Kidney (tissue), 22 donors: ENCODE measurements at places on chromosomes 5 and 9. TPM values are rescaled to one million over a fixed set of nuclear protein-coding genes. Genes with fewer than 3 reads are reported as not detected.

ANKRD18A gene
- 2.4 TPM for polyA plus RNA-seq

DNA sequence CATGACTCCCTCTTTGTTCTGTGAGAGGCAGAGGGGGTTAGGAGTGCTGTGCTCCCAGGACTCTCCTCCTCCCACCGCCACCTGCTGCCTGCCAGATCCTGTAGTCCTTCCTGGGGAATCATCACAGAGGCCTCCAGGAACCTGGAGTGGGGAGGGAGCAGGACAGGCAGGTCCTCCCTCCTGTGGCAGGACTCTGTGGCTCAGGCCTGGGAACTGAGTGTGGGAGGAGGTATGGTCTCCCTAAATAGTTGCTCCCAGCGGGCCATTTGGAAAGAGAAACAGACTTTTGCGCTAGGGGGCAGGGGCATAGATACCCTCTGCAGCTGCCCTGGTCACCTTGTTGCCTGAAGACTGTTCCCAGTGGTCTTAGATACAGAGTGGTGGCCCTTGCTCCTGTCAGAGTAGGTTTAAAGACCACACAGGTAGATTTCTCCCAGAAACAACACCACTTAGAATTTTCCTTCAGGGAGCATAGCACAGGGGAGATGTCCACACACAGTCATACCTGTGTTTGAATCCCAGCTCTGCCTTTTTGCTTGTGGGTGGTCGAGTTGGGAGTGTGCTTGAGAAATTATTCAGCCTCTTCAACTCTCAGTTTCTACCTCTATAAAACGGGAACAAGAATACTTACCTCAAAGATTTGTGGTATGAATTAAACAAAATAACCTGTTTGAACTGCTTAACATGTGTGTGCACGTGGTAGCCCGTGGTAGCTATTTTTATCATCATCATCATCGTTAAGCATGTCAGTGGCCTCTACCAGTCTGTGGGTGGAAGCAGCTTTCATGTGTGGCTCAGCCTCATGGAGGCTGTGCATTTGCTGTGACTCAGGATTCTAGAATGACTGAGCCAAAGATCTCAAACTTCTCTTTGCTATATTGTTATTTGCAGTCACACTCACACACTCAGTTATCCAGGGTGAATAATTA, 55.8 kb downstream of the SLC22A5 start:
- DNase-seq = no peak

DNA sequence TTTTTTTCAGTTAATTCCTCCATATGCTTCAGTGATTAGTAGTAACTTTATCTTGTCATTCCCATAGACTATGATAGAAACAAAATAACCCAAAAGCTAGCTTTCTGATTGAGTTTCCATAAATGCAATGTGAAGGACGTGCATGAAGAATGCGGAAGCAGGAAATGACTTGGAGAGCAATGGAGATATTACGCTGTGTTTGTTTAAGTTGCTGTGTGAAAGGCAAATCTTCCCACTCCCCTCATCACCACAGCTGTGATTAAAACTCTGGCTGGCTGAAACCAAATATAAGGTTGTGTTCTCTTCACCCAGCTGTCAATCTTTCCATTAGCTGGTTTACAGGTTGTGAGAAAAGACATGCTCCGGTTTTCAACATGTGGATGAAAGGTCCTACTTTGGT, 83.9 kb downstream of the NR2F1-AS1 start:
- no peak for DNase-seq

GRCh38 chr5:54732108-54732507, 214.5 kb downstream of the SNX18 start:
- DNase-seq = no peak

DNA sequence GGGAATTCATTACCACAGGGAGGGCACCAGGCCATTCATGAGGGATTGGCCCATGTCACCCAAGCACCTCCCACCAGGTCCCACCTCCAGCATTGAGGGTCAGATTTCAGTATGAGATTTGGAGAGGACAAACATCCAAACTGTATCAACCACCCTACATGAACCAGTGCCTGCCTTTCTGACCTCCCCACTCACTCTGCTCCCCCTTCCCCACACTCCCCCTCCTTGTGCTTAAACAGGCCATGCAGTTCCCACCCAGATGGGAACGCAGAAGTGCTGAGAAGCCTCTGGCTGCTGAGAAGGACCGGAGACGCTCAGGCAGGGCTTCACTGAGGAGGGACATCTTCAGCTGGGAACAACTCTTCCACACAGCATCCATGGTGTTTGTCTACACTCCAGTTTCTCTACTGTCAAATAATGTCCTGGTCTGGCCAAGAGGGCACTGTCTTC, 30.0 kb upstream of the ADAMTS2 start:
- no peak for DNase-seq

GRCh38 chr9:38214432-38214831, 145.4 kb upstream of the SHB start:
- DNase-seq = no peak

DNA sequence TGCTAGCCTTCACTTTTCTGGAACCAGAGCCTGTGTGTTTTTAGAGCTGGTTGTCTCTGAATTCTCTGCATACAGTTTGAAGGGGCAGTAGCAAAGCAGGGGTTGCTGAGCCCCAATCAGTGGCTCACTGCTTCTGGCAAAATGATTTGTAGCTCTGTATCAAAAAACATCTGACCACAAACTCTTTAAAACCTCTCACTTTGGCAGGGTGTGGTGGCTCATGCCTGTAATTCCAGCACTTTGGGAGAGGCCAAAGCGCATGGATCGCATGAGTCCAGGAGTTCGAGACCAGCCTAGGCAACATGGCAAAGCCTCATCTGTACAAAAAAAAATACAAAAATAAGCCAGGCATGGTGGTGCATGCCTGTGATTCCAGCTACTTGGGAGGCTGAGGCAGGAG, 28.3 kb upstream of the APC start:
- no peak for DNase-seq

DNA sequence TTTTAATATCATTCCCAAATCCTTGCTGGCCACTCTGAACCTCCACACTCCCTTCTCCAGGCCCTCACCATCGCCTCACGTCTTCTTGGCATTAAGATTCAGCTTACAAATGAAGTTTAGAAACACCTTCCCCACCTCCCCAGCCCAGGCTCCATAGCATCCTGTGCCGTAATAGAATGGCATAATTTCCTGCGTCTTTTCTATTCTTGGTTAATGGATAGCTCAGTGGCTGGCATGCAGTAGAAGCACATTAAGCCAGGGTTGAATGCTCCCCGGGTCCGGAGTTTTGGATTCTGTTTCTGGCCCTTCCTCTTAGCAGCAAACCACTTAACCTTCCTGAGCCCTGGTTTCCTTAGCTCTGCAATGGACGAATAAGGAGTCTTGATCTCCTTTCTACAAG, 13.8 kb downstream of the WWC1 start:
- DNase-seq = no peak

IL4 gene
- polyA plus RNA-seq = not detected

TMEM171 gene
- 17.7 TPM for polyA plus RNA-seq

- DNase-seq = peak; percentile 67
These were observed 1.7 kb upstream of the IRX1 start for GRCh38 chr5:3593771-3594509.

EIF4E1B gene
- not detected for polyA plus RNA-seq

DNA sequence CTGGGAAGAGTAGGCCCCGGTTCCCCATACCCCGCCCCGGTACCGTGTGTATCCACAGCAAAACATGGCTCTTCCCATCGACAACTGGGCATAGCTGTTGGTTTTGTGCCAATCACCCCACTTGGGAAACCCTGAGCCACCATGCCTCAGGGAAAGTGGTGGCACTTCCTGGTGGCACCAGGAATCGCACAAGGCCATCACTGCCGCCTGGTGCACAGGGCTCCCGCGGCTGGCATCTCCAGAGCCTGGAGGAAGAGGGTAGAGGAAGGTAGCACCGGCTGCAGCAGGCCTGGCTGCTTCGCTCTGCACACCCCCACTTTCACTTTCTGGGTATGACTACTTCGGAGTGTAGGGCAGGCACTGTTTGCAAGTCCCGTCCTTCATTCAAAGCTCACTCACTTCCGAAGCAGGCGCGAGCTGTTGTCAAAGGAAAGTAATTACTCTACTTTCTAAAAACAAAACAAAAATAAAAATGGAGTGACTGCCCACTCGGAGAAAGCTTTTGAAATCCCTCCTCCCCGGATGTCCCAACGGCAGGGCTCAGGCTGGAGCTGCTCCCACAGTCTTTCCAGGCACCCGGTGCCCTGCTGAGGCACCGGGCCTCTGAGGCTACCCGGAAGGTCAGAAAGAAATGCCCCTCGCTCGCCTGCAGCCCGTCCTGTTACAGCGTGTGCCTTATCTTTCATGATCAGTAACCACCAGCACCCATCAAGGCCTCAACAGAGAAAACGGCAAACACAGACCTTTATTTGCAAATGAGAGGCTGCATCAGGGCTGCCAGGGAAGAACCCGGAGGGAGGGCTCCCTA, 2.0 kb downstream of the BRD3 start:
- DNase-seq = peak; percentile 87

DNA sequence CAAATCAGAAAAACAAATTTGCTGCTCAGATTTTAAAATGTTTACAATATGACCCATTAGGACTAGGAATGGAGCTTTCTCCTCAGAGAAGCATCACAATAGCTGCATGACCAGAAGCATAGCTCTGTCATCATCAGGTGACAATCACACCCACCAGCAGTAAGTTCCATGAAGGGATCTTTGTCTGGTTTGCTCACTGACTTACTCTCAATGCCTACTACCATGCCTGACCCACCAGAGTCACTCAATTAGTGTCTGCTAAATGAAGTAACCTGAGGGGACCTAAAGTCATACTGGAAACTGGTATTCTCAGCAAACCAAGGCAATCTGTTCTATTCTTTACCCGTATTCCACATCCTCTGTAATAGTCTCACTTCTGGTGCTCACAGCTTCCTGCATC, 7.7 kb downstream of the ERMP1 start:
- DNase-seq = no peak

- DNase-seq = no peak
These were observed 60.6 kb upstream of the IRX1 start for GRCh38 chr5:3534997-3535396.

- DNase-seq = no peak
These were observed 175.8 kb upstream of the IER5L start for GRCh38 chr9:129353697-129354336.

FST gene
- 0.45 TPM for polyA plus RNA-seq

UTP15 gene
- polyA plus RNA-seq = 4.5 TPM

DNA sequence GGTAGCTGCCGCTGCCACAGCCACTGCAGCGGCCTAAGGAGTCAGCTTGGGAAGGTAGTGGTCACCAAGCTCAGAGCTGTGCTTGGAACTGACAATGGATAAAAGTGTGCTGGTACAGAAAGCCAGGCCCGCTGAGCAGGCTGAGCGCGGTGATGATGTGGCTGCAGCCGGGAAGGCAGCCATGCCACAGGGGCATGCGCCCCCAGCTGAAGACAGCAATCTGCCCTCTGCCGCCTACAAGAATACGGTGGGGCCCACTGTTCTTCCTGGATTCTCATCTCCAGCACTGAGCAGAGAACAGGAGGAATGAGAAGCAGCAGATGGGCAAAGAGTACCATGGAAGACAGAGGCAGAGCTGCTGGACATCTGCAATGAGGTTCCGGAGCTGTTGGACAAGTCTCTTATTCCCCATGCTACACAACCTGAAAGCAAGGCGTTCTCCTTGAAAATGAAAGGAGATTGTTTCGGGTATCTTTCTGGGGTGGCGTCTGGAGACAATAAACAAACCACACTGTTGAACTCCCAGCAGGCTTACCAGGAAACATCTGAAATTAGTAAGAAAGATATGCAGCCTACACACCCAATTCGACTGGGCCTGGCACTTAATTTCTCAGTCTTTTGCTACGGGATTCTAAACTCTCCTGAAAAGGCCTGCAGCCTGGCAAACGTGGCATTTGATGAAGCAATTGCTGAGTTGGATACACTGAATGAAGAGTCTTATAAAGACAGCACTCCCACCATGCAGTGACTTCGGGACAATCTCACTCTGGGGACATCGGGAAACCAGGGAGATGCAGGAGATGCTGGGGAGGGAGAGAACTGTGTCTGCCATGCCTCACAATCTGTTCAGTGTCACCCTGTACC, 22.8 kb upstream of the ANKRD18A start:
- DNase-seq = no peak

TNFSF8 gene
- 0.43 TPM for polyA plus RNA-seq

GRCh38 chr5:111261610-111262009, 37.4 kb downstream of the CAMK4 start:
- DNase-seq = no peak

PCDHB2 gene
- polyA plus RNA-seq = 2.2 TPM

DNA sequence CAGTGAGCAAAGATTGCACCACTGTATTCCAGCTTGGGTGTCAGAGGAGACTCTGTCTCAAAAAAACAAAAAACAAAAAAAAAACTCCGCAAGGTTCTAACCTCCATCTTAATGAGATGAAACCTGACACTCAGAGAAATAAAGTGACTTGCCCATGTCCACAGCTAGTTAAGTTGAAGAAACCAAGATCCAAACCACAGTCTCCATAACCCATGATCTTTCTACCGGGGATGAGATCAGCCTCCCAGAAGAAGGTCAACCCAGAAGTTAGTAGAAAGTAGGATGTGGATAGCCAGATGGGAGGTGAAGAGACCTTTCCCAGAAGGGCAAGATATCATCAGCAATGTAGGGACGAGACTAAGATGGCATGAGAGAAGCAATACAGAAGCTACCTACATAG, 140.4 kb upstream of the ADRA1B start:
- no peak for DNase-seq

NR2F1-AS1 gene
- polyA plus RNA-seq = 16.0 TPM

FOXD4L4 gene
- polyA plus RNA-seq = not detected

DNA sequence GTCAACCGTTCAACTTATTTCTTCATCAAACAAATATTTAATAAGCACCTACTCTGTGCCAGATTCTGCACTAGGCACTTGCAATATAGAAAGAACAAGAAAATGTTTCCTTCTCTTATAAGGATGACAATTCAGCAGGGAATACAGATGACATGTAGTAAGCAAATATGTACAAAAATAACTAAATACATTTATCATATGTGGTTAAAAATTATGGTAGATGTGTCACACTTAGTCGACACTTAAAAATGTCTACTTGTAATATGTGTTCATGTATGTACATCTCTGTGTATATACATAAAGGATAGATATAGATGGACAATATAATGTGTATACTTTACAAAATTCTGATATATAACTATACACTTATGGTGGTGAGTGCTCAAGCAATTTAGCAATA, 417.0 kb upstream of the MEF2C start:
- no peak for DNase-seq

SPINK6 gene
- polyA plus RNA-seq = not detected

DNA sequence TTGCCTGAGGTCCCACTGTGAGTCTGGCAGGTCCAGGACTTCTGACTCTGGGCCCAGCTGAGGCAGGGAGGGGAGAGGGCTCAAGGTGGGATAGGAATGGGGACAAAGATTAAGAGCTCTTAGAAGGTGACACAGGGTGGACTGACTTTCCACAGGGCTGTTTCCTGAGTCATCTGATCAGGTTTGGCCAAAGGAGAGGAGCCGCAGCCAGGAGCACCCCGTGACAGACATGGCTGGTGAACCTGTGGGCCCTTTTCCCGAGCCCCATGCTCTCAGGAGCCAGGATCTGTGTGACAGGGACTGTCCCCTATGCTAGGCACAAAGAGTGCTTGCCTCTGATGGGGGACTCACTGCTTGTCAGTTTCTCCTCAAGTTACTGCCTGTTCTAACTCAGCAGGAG, 37.8 kb downstream of the COL27A1 start:
- DNase-seq = no peak
